ENCODE measurements at places on chromosomes 13 and 19. TPM values are rescaled to one million over a fixed set of nuclear protein-coding genes. Genes with fewer than 3 reads are reported as not detected.

The FFAR1 gene
- not detected for total RNA-seq

The TMPRSS9 gene
- total RNA-seq, result not detected

The TINCR gene
- total RNA-seq, result 0.66 TPM

The EDDM13 gene
- total RNA-seq, result not detected

The PRR19 gene
- total RNA-seq, result 0.23 TPM

The CD209 gene
- total RNA-seq, result not detected

The PAK4 gene
- 13.7 TPM for total RNA-seq

The ZNF491 gene
- total RNA-seq, result 3.0 TPM

The ATP8B3 gene
- total RNA-seq, result 1.8 TPM

The LRRC25 gene
- total RNA-seq, result 0.07 TPM

The ZNF556 gene
- total RNA-seq, result 0.07 TPM

The ZNF610 gene
- 4.8 TPM for total RNA-seq

The FGF14 gene
- total RNA-seq, result under 0.01 TPM

The APLP1 gene
- total RNA-seq, result 28.9 TPM

The GFY gene
- total RNA-seq, result not detected

The PCCA gene
- 24.5 TPM for total RNA-seq

The LGI4 gene
- 1.5 TPM for total RNA-seq

The ZNF547 gene
- total RNA-seq, result 3.8 TPM

The COL5A3 gene
- total RNA-seq, result 138 TPM

The LNX2 gene
- total RNA-seq, result 10.6 TPM

The FUT6 gene
- total RNA-seq, result not detected

The LENG9 gene
- total RNA-seq, result 10.4 TPM

Data from smooth muscle cell of the pulmonary artery (primary cell).